Spleen (tissue), 13 donors: ENCODE measurements at places on chromosomes 7 and 10.

GRCh38 chr7:132771301-132771730, 195.0 kb upstream of the PLXNA4 start:
- no peak overlapping the region for H3K4me3 ChIP-seq
- no peaks in the 10 kb centered on the region for H3K27me3 ChIP-seq

DNA sequence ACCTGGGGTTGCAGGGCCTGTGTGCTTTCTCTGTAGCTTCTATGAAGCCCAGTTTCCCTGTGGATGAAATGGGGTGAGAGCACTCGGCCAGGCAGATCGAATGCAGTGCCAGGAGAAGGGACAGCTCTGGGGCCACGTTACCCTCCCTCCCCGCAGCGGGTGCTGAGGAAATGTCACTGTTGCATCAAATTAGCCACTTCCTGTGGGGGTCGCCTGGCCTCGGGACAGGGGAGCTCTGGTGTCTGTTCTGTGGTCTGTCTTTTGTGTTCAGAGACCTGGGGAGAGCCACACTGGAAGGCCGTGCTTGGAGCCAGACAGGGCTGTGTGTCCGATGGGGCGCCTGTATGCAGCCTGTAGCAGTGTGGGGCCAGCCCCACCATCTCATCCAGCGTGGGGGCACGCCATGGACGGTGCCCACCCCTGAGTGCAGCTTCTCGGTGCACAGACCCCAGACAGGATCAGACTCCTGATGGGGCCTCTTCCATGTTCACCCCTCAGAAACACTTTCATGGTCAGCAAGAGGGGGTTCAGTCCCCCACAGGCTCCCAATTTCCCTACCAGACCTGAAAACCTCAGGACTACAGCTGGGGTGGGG, 13.6 kb downstream of the TTYH3 start:
- H3K4me3 ChIP-seq: peak overlapping the region; percentile 15
- peaks cover 36% of the 10 kb centered on the region for H3K36me3 ChIP-seq
- no peaks in the 10 kb centered on the region for H3K27me3 ChIP-seq
- peak overlapping the region; percentile 92 for H3K27ac ChIP-seq

GRCh38 chr10:24315211-24315610, 106.3 kb downstream of the KIAA1217 start:
- no peak overlapping the region for H3K4me3 ChIP-seq
- no peak overlapping the region for H3K27ac ChIP-seq
- no peaks in the 10 kb centered on the region for H3K4me1 ChIP-seq
- H3K36me3 ChIP-seq: no peaks in the 10 kb centered on the region
- H3K27me3 ChIP-seq: no peaks in the 10 kb centered on the region
- DNase-seq: no peak

DNA sequence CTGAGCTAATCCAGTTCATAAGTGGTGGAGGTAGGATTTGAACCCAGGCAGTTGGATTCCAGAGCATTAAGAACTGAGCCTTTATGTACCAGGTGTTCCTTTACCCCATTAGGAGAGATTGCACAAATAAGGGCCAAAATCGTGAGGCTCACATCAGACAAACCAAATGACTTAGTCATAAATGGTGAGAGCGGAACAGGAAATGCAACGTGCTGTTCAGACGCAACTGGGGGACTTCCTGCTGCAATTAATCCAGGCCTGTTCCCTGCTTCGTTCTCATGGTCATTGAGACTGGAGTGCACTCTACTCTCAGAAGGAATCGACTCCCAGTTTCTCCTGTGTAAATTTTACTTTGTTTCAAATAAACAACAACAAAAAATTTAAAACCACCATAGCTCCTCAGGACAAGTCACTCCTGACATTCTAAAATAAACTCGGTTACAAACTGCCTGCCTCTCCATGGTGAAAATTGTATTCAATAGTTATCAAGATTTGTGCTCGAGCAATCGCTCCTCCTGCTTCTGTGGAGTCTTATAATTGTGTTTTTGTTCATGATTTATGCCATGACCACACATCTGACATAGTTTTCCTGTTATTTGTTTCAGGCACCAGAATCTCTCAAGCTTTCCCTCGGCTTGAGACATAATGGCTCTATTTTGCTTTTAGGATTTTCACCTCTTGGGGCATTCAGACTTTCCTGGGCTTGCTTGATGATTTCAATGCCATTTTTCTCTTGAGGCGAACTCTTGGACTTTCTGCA, 115.3 kb upstream of the BMPER start:
- H3K27me3 ChIP-seq: no peaks in the 10 kb centered on the region
- no peaks in the 10 kb centered on the region for H3K4me1 ChIP-seq
- H3K4me3 ChIP-seq: no peak overlapping the region
- no peak for DNase-seq
- no peak overlapping the region for H3K27ac ChIP-seq

GRCh38 chr10:60114765-60115586, 208.6 kb upstream of the CCDC6 start:
- H3K4me1 ChIP-seq: no peaks in the 10 kb centered on the region
- no peak for DNase-seq
- no peak overlapping the region for H3K4me3 ChIP-seq
- no peaks in the 10 kb centered on the region for H3K27me3 ChIP-seq
- no peak overlapping the region for H3K27ac ChIP-seq

DNA sequence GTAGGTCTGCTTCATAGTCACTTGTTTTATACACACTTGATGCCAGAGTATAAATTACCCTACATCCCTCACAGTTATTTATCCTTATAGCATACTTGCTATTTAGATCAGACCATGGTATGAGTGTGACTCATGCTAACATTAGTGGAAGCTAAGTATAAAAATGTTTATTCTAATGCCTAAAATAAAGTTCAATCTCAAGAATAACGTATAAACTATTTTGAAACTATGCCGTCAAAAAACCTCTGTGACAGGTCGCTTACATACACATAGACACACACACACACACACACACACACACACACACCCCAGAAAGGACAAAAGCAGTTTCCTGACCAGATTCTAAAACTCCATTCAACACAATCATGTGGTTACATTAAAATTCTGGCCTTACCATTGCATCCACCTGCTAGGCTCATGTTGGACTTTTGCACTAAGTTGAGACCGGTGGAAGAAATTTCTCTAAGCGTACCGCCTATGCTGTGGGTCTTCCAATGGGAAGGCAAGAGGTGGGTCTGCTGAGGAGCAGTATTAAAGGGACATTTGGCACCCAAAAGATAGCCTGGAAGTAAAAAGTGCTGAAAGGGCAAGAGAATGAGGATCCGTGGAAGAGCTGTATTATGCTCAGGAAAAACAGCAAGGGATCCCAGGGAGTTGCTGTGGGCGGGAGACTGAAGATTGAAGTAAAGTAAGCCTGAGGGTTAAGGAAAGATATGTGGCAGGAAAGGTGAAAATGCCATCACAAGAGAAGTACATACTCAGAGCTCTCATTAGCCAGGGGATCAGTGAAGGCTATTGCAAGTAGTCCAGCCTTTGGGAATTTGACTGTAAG, 5.0 kb downstream of the FOXP2 start:
- no peaks in the 10 kb centered on the region for H3K4me1 ChIP-seq
- H3K36me3 ChIP-seq: no peaks in the 10 kb centered on the region
- H3K27ac ChIP-seq: no peak overlapping the region
- DNase-seq: no peak

DNA sequence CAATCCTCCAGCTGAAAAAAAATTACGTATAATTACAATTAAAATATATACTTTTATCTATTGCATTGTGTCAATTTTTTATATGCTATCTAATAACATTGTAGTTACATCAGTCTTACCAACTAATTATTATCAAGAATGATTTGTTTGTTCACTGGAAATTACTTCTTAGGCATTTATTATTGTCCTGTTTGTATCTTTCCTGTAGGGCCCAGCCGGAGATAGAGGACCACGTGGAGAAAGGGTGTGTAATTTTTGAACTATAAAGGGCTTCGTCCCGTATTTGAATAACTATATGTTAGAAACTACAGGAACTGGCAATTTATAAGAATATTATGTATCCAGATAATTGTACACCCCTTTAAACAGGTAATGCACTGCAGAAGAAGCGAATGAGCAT, 4.1 kb downstream of the COL1A2 start:
- H3K27me3 ChIP-seq: no peaks in the 10 kb centered on the region
- no peak for DNase-seq
- H3K4me1 ChIP-seq: peaks cover 18% of the 10 kb centered on the region

DNA sequence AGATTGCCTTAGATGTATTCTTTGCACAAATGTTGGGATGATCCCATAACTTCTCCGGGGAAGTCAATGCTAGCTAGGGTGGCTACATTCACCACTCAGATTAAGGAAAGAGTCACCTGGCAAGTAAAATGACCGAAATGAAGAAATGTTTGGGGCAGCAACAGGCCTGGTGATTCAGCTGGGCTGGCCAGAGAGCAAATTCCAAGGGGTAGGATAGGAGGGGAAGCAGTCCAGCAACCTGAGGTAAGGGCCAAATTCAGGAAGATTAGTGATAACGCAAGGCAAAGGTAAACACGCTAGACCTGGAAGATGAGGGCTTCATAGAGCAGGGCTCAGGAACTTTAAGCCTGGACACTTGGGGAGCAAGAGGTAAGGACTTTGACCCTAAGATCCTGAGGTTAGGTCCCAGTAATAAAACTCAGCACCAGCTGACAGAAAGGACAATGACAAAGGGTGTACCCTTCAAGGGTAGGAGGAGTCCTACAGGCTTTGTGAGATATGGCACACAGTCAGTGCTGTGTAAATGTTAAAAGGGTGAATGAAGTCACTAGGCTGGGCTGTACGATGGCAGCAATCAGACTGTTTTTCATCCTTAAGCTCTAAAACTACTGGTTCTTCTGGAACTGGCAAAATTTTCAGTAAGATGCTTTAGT, 22.7 kb upstream of the SMNDC1 start:
- H3K4me1 ChIP-seq: no peaks in the 10 kb centered on the region
- H3K27ac ChIP-seq: no peak overlapping the region
- H3K4me3 ChIP-seq: no peak overlapping the region
- H3K36me3 ChIP-seq: no peaks in the 10 kb centered on the region

DNA sequence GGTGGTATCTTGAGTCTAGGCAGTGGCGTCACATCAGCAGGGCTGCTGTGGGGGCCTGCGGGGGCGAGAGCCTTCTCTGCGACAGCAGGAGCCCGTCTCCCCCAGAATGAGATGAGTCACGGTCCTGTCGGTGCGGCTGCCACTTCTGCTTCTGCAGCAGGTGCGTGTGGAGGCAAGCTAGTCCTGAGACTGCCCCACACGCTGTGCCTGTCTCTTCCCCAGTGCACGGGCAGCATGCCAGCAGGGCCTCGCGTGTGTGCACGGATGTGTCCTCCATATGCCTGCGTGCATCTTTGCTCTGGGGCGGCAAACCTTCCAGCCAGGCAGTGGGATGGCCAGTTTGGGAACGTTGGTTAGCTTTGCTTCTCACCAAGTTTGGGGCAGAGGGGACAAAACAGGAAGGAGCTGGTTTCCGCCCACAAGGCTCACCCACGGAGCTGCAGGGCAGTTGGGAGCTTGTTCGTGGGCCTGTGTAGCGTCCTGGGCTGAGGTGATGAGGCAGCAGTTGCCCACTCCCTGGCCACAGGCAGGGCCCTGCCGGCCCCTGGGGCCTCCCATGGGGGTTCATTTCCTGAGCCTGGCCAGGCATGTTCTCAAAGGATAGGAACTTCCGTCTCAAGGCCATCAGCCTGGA, 60.8 kb upstream of the PPIF start:
- peak; percentile 98 for DNase-seq
- H3K27me3 ChIP-seq: no peaks in the 10 kb centered on the region
- H3K36me3 ChIP-seq: peaks cover 2% of the 10 kb centered on the region
- H3K4me1 ChIP-seq: peaks cover 63% of the 10 kb centered on the region

- H3K4me1 ChIP-seq: no peaks in the 10 kb centered on the region
- no peaks in the 10 kb centered on the region for H3K36me3 ChIP-seq
- DNase-seq: no peak
- no peak overlapping the region for H3K4me3 ChIP-seq
Measured at GRCh38 chr7:104509874-104510273, 181.5 kb downstream of the LHFPL3 start.

DNA sequence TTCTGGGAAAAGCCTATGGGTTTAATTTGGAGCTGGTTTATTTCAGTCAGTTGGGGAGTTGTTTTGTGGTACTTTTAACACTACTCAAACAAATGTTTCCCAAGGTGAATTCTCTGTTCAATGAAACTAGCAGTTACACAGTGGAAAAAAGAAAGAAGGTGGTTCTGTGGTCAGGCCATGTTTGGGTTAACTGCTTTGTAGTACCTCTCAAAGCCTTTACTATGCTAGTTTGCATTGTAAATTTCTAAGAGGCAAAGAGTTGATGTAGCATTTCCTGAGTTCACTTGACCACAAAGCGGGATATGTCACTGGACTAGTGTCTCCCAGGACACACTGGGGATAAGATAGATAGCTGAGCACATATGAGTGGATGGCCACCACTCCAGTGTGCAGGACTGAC, 145.4 kb downstream of the KIF20B start:
- H3K4me3 ChIP-seq: no peak overlapping the region
- H3K27ac ChIP-seq: no peak overlapping the region
- H3K27me3 ChIP-seq: no peaks in the 10 kb centered on the region
- no peaks in the 10 kb centered on the region for H3K4me1 ChIP-seq
- no peaks in the 10 kb centered on the region for H3K36me3 ChIP-seq

GRCh38 chr7:86130268-86130667, 513.4 kb upstream of the GRM3 start:
- no peak overlapping the region for H3K27ac ChIP-seq
- no peaks in the 10 kb centered on the region for H3K27me3 ChIP-seq
- H3K4me1 ChIP-seq: no peaks in the 10 kb centered on the region
- H3K36me3 ChIP-seq: no peaks in the 10 kb centered on the region
- DNase-seq: peak; percentile 63
